ENCODE measurements at places on chromosomes 1 and 21.

DNA sequence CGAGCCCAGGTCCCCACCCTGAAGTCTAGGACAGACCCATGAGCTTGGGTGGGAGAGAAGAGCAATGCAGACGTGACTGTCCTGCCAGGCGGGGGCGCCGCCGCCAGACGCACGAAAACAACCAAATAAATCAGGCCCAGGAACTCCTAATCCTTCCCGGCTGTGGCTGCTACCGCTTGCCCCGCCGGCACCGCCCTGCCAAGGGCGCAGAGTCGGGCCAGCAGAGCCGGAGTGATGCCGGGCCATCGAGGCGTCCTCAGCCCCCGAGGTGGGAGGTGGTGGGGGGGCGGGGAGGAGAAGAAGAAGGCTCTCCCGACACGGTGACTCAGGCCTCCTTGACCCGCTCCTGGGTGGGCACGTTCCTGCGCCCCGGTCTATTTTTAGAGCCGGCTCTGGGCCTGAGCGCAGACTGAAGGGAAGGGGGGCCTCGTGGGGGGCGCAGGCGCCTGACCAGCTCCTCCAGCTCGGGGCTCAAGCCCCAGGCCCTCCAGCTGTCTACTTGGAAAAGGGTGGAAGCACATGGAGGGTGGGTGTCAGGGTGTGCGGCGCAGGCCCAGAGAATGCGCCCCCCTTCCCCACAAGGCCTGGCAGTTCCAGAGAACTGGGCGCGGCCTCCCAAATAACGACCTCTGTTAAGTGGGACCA lies 10.7 kb upstream of the COL16A1 start:
- DNase-seq = no peak

GRCh38 chr1:205109269-205109668 lies 12.5 kb downstream of the RBBP5 start:
- DNase-seq = no peak

- no peak for DNase-seq
Measured at GRCh38 chr1:234533034-234533891, 54.3 kb upstream of the TARBP1 start.

- DNase-seq = no peak
Measured at GRCh38 chr1:181793831-181794230, 267.7 kb downstream of the ZNF648 start.

DNA sequence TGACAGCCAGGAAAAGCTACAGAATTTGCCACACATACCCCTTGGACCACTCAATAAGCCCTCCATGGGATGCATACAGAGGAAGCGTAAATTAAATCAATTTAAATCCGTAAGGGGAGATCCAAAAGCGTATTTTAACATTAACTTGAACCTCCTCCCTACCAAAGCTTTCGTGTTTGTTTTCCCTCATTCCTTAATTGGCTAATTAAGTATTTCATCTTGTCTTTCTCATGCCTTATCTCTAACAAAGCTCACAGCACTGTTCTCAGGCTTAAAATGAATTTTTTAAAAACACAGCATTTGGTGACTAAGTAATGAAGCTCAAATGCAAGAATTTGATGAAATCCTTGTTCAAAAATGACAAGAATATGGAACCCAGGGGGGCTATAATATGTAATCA lies 3.1 kb downstream of the PTPN14 start:
- DNase-seq = no peak

- no peak for DNase-seq
Measured at GRCh38 chr1:4633346-4633745, 21.1 kb upstream of the AJAP1 start.

- no peak for DNase-seq
Measured at GRCh38 chr1:35598895-35599294, 25.8 kb downstream of the TFAP2E start.

GRCh38 chr1:50739125-50739524 lies 220.9 kb downstream of the FAF1 start:
- DNase-seq = no peak

GRCh38 chr1:119910618-119911017 lies 14.3 kb upstream of the ADAM30 start:
- DNase-seq = no peak

- no peak for DNase-seq
Measured at GRCh38 chr21:41848958-41849580, 30.1 kb downstream of the PRDM15 start.

DNA sequence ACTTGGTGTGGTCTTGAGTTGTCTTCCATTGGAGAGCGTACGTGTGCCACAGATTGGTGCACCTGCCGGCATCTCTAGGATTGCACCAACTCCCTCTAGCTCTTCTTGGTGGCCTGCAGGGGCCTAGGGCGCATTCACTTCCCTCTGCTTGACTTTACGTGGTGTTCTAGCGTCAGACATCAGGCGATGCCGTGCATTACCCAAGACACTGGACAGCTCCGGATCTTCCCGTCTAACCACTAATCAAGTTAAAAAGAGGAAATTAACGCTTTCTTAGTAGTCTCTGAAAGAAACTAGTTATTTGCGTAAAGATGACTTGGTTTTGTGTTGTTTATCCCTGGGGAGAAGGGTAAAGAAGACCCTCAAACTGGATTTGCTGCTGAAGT lies 510 bp upstream of the IL10RB start:
- DNase-seq = no peak

DNA sequence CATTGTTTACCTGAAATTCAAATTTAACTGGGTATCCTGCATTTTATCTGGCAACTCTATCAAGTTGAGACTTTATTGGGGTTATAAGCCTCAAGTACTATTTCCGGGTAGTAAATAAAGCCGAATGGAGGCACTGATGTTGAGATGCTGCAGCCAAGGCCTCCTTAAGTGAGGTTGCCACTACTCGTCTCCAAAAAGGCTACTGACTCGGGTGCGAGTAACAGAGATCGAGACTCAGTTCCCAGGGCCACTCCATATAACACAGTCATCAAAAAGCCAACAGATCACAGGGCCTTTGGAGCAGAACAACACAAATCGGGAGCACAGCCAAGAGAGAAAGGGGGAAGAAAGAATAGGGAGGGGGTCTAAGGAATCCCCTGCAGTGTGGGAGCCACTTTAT lies 524 bp downstream of the COPA start:
- DNase-seq = no peak

DNA sequence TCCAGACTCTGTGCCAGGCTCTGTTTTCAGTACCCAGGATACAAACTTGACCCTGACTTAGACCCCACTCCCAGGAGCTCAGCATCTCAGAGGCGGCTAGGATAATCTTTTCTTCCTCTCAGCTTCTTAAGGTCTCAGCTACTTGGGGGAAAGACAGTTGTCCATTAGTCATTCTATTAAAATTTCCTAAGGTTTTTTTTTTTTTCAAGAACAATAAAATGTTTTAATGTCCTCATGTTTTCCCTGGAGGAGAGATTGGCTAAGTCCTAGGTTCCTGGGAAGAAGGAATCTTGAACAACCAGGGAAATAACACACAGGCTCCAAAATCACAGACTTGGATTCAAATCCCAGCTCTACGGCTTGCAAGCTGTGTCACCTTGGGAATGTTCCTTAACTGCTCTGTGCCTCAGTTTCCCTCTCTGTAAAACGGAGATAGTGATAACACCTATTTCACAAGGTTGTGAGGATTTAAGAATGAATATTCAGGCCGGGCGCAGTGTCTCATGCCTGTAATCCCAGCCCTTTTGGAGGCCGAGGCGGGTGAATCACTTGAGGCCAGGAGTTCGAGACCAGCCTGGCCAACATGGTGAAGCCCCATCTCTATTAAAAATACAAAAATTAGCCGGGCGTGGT lies 33.0 kb downstream of the CDK18 start:
- no peak for DNase-seq

DNA sequence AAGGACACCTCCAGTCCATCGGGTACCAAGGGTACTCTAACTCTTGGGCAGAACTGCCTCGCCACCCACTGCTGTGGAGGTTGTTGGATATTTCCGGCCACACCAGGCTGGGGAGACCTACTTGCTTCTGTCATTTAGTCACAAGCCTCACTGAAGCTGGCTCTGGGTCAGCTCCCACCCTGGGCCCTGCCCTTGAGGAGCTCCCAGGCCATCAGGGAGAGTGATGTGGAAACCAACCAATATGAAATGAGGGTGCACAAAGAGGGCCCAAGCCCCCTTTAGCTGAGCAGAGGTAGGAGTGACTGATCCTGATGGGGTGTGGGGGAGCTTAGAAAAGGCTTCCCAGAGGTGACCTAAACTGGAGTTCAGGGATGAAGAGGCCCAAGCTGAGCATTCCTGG lies 19.6 kb downstream of the PARS2 start:
- DNase-seq = no peak

DNA sequence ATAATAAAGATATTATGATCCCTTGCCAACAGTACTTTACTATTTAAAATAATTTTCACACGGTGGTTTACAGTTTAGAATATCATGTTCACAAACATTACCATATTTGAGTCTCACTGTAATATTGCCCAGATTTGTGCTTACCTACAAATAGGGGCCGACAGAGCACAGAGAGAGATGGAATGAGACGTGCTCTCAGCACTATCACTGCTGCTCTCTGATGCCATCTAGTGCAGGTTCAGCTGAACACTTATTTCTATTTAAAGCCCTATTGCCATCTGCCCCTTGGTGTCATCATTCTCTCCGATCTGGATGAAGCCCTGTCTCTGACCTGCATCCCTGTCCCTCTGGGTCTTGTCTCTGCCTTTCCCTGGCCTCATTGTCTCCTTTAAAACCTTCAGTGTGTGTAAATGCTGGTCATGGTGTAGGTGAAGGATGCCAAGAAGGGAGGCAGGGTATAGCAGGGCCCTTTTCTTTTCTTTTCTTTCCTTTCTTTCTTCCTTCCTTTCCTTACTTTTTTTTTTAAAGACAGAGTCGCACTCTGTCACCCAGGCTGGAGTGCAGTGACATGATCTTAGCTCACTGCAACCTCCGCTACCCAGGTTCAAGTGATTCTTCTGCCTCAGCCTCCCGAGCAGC lies 6.9 kb upstream of the GPATCH4 start:
- no peak for DNase-seq

GRCh38 chr21:42754270-42754933 lies 101.0 kb downstream of the PDE9A start:
- no peak for DNase-seq

GRCh38 chr1:65605621-65606020 lies 185.2 kb downstream of the LEPR start:
- no peak for DNase-seq

GRCh38 chr1:150179867-150180266 lies 30.2 kb downstream of the PLEKHO1 start:
- DNase-seq = no peak

DNA sequence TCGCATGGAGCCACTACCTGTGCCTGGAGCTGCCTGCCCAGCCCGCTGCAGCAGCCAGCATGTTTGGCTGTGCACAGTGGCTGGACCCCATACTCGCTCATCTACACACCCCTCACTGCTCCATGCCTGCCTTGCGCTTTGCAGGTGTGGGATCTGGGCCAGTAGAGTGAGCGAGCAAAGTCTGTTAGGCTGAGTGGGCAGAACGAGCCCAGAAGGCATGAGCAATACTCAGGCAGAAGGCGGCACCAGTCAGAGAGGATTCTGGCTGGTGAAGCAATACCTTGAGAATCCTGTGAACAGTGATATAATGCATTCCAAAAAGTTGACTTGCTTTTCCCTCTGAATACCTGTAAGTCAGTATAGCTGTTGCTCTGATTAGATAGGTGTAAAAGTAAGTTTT lies 816.4 kb downstream of the KCNT2 start:
- no peak for DNase-seq

DNA sequence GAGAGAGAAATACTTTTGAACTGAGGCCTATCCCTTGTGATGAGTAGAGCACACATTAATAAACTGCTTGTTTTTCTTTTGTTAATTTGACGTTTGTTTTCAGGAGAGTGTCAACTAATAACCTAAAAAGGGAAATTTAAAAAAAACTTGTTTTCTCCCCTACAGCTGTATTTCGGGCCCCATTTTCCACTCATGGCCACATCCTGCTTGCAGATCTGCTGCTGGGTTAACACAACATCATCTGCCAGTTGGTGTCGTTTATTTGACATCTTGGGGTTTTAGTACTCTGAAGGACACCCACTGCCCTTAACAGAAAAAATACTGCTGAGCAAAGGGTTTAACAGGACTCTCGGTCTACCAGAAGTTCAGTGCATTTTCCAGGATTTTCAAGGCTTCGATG lies 848 bp upstream of the PYHIN1 start:
- peak; percentile 34 for DNase-seq

DNA sequence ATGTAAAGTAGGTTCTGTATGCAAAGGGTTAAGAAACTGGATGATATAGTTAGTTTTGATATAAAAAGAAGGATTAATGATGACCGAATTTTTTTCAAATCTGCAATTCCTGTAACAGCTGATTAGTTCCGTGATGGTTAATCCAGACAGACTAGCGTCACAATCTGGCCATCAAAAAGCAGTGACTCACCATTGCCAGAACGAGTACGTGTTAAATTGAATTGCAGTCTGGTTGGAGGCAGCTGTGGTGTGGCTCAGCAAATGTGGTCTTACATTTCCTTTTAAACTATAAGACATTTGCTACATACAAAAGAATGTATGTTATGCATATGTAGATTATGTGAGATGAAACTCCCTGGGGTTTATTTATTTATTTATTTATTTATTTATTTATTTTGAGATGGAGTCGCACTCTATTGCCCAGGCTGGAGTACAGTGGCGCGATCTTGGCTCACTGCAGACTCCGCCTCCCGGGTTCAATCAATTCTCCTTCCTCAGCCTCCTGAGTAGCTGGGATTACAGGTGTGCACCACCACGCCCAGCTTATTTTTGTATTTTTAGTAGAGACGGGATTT lies 139.8 kb downstream of the RYR2 start:
- no peak for DNase-seq

DNA sequence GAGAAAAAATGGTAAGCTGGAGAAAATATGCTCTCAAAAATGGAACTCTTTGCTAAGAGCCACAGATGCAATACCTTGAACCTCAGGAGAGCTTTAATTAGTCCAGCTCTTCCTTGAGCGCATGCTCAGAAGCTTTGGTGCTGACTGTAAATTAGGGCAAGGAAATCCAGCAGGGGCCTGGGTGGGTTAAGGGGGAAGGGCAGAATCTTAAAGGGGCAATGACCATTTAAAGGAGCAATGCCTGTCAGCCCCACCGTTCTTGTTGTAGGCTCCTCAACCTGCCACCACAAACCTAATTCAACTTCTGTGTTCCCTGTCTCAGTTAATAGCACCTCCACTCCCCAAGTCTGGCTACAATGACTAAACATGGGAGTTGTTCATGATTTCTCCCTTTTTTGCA lies 6.8 kb upstream of the SLC22A15 start:
- DNase-seq = no peak

- DNase-seq = no peak
Measured at GRCh38 chr1:96164053-96164452, 557.5 kb upstream of the PTBP2 start.

GRCh38 chr1:205676597-205676996 lies 3.7 kb downstream of the SLC45A3 start:
- DNase-seq = no peak

Data from activated CD8-positive, alpha-beta memory T cell treated with anti-CD3 and anti-CD28 coated beads for 1 hour (primary cell).